NCI-H1930 (cell line): ENCODE measurements at places on chromosomes 4 and X.

GRCh38 chrX:72181178-72182125 is at the start of gene PIN4:
TSS of gene PIN4 (plus strand) at chrX:72181757. CDS start at chrX:72181786, 29 bp downstream.
- DNase-seq, result peak; percentile 79

DNA sequence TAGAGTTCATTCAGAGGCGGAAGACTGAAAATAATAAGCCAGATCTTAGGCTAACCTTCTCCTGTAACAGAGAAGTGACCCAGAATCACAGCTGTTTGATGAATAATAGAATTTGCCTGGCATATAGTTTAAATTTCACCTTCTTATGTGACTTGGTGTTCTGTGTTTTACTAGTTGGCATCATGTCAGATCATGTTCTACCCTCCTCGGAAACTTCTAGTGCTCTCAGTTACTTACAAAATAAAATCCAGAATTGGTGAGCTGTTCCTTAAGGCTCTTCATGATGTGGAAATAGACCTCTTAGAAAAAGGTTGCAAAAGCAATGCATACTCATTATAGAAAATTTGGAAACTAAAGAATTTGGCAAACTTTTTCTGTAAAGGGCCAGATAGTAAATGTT is 31.1 kb downstream of the TMEM164 start:
- no peak for DNase-seq

DNA sequence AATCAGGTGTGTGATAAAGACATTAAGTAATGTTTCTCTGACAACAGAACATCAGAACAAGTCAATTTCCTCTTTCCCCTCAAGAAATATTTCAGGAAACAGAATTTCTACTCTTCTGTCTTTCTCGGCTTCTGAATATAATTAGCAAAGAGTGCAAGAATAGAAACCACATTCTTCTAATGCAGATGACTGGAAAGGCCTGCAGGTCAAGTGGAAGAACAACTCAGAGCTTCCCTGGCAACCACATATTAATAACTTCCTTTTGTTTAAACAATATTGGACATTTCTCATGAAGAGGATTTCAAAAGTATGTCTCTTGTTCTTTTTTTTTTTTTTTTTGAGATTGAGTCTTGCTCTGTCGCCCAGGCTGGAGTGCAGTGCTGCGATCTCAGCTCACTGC is 225.5 kb downstream of the PARM1 start:
- no peak for DNase-seq

- no peak for DNase-seq
These were observed 241.4 kb downstream of the RASL11B start for GRCh38 chr4:53103481-53103880.

GRCh38 chr4:118154649-118155048 is 120.4 kb downstream of the NDST3 start:
- DNase-seq, result no peak

DNA sequence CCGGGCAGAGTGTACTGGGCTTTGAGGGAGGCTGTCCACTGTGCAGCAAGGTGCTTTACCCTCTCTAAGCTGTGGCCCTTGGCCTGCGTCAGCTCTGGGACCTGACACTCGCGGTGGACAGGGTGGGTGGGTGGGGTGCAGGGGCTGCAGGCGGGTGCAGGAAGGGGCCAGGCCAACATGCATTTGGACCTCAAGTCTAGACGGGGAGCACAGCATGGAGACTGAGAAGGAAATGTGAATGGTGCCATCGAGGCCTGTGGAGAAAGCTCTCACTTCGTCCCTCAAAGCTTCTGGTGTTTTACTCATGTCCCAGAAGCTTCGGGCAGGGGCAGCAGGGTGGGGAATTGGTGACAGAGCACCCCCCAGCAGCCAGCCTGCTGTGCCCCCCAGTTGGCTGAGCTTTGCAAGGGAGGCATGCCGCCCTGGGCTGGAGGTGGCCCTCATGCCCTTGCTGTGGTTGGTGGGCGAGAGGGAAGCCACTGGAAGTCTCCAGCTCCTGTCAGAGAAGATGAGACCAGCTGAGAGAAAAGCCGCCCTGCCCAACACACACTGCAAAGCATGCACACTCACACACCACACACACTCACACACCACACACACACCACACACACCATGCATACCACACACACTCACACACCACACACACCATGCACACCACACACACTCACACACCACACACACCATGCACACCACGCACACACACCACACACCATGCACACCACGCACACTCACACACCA is 12.3 kb downstream of the PNMA6E start:
- DNase-seq, result no peak

GRCh38 chr4:56425518-56425917 is 9.9 kb downstream of the PPAT start:
- no peak for DNase-seq
